ENCODE measurements at places on chromosomes 1 and 21.

DNA sequence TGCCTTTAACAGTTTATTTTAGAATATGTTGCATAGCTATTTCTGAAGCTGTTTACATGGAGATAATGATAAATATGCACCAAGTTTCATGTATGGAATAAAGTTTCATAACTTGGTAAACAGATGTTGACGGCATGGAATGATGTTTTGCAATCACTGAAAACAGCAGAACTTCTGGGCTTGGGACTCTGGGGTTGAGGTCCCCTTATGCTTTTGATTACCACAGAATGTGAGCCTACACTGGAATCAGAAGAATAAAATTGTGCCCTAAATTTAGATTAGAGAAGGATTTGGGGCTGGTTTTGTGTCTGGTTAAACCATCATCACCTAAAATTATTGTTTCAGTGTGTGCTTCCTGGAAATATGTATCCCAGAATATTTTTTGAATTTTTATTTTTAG is 11.1 kb downstream of the KRTAP24-1 start:
- no peak for DNase-seq

- no peak for DNase-seq
These were observed 496.6 kb downstream of the DPYD start for GRCh38 chr1:97424209-97424608.

DNA sequence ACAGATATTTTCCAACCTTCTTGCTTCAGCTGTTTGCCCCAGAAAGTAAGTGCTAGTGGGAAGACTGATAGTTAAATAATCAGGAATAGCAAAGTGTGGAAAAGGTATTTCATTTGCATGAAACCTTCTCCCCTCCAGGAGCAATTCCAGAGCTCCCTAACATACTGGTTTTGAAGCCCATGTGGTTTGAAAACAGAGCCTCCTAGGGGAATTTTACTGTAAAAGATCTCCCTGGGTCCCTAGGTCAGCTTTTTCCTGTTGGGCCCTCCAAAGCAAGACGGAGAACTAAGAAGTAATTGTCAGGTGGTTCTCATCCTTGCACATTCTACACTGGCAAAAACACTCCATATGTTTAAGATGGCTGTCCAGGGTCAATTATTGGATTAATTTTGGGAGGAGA is 218.7 kb upstream of the FOXD3 start:
- DNase-seq, result no peak

DNA sequence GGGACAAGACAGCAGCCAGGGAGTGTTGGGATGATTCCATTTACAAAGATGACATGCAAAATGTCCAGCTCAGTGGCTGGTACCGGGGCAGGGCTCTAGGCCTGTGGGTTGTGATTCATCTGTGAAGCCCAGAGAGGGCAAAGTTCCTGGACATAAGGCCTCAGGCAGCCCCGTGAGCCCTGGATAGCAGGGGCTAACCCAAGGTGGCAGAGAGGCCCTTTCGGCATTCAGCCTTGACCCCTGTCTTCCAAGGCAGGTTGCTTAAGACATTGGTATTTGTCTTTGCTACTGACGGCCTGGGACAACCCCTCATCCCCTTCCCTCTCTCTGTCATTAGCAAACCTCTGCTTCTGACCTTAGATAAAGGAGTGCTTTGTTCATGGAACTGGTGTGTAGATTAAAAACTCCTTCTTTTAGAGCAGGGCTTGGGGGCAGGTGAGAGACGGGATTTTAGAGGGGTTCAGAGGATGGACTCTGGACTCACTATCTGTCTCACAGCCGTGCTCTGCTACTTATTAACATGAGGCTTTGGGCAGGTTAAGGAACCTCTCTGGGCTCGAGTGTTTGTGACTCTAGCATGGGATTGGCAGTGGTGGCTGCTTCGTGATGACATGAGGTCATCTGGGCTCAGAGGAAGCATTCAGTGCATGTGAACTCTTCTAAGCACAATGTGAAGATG is 36.3 kb downstream of the TMEM51 start:
- no peak for DNase-seq

- DNase-seq, result no peak
These were observed 80.9 kb downstream of the RNF220 start for GRCh38 chr1:44485934-44486460.

GRCh38 chr21:34874684-34875513 is 174.2 kb downstream of the RUNX1 start:
- no peak for DNase-seq

- DNase-seq, result no peak
These were observed 4.5 kb upstream of the KLF17 start for GRCh38 chr1:44114098-44114497.

DNA sequence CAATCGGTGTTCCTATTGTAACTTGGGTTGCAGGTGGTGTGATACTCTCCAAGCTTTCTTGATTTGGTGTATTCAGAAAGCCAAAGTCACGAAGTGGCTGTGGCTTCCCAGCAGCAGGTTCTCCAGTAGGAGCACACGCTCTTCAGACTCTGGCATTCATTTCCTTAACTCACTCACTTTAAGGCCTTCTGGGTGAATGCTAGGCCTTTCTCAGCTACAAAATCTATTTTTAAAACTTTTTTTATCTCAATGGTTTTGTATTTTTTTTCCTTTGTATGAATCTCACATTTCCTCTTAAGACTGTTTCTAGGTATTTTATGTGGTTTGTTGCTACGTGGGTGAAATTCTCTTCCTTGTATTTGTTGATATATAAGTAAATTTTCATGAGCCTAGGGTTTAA is 22.9 kb upstream of the PKN2 start:
- no peak for DNase-seq

- DNase-seq, result no peak
These were observed 112.9 kb downstream of the PCNX2 start for GRCh38 chr1:233182587-233182986.

- DNase-seq, result no peak
These were observed 4.3 kb downstream of the PAQR7 start for GRCh38 chr1:25871086-25871703.

DNA sequence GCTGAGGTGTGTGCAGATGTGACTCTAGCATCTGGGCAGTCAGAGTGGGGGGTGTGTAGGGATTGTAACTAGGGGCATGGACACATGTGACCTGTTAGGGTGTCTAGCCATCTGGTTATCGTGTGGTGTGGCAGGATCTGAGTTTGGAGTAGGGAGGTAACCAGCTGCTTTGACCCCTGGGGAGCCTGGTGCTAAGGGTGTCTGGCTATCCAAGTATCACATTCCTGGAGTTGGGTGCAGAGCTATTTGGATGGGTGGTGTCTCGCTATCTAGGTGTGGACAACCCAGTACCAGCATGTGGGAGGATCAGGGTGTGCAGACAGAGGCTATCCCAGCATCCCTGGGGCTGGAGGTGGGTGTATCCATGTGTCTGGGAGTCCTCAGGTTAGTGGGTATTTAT is 4.7 kb downstream of the PTPRU start:
- no peak for DNase-seq

DNA sequence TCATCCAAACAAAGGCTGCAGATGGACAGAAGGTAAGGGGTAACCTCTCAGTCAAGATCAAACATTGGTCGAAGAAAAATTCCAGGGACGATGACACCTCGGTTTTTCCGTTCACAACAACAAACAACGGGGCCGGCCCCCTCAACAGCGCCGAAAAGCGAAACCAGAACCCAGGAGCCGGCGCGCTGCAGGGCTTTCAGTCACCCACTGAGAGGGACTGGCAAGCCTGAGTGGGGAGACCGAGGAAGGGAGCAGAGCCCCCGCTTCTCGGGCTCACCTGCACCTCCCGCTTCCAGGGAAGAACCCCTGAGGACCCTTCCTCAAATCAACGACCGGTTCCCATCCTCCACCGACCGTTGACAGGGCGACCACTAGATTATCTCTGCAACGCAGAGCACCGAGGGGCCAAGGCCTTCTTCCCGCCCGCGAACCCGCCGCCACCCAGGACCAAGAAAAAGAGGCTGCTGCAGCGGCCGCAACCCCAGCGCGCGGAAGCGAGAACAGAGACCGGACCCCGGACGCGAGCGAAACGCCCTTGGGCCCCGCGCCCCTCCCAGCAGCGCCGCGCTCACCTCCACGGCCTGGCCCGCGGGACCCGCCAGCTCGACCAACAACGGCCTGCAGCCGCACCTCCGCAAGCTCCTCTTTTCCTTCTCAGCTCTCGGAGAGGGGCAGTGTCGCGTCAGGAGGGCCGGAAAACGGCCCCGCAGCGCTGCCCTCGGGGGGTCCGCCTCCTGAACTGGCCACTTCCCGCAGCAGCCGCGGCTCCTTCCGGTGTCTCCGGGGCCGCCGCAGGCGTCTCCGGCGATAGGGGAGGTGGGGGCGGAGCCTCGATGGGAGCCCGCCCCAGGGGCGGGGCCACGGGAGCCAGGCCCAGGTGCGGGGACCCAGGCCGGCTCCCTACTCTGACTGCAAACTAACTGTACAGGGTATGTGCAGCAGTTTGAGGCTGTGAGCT is at the start of gene USP33:
Gene USP33 (minus strand): TSS at position 782 of the 958 bp plus-strand sequence. CDS start 18,155 bp downstream, outside the sequence.
- peak; percentile 89 for DNase-seq

GRCh38 chr1:215457213-215457612 is 109.9 kb upstream of the KCTD3 start:
- DNase-seq, result no peak

DNA sequence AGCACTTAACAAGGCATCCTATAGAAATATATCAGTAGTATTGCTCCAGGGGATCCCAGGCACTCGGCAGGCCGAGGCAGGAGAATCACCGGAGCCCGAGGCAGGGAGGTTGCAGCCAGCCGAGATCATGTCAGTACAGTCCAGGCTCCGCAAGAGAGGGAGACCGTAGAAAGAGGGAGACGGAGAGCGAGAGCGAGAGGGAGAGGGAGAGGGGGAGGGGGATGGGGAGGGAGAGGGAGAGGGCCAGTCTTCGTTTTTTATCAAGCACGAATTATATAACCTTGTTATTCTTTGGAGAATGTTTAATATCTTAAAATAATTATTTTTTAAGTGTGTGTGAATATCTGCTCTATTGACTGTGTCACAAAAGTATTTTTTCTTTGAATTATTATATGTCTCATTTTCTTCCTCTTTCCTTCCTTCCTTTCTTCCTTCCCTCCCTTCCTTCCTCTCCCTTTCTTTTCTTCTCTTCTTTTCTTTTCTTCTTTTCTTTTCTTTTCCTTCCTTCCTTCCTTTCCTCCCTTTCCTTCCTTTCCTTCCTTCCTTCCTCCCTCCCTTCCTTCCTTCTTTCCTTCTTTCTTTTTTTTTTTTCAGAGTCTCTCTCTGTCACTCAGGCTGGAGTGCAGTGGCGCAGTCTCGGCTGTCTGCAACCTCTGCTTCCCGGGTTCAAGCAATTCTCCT is 233.7 kb downstream of the SRGAP2C start:
- no peak for DNase-seq

GRCh38 chr1:206578978-206579374 is 33.3 kb downstream of the EIF2D start:
- no peak for DNase-seq

DNA sequence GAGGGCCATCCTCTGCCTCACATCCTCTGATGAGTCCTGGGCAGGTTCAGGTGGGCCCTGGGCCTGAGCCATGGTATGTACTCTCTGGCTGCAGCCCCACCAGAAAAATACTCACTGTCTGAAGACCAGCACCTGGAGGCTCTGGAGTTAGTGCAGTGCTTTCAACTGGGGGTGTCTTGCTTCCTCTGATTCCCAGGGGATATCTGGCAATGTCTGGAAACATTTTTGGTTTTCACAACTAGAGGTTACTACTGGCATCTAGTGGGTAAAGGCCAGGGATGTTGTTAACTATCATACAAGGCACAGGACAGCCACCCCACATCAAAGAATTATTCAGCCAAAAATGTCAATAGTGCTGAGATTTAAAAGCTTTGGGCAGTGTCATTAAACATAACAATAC is 152.7 kb downstream of the HIVEP3 start:
- DNase-seq, result no peak

DNA sequence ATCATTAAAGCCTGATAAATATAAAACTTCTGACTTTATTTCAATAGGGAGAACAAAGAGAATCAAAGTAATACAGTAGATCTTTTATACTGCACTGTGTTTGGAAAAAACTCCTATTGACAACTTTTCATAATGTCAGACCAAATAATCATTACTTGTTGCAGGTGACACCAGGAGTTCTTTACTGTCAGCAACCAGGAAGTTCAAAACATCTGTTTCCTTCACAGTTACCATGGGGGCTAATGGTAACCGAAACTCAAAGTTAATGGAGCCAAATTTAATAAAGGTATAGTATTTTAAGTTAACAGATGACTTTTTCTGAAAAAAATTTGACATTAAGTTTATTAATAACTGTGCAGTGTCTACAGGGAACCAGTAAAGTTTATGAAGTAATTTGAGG is 10.6 kb downstream of the EFCAB7 start:
- no peak for DNase-seq

GRCh38 chr1:232923739-232924386 is 26.5 kb upstream of the NTPCR start:
- peak; percentile 64 for DNase-seq

GRCh38 chr21:33642896-33643657 is 776 bp downstream of the ITSN1 start:
- DNase-seq, result peak; percentile 4

- DNase-seq, result no peak
These were observed 27.1 kb upstream of the KCNK2 start for GRCh38 chr1:215055281-215055935.

- DNase-seq, result no peak
These were observed 33.1 kb downstream of the SIPA1L2 start for GRCh38 chr1:232596666-232597303.

- DNase-seq, result peak; percentile 10
These were observed 117.7 kb downstream of the ERG start for GRCh38 chr21:38380481-38381137.

- DNase-seq, result no peak
These were observed 172.5 kb downstream of the CTH start for GRCh38 chr1:70583522-70583921.

DNA sequence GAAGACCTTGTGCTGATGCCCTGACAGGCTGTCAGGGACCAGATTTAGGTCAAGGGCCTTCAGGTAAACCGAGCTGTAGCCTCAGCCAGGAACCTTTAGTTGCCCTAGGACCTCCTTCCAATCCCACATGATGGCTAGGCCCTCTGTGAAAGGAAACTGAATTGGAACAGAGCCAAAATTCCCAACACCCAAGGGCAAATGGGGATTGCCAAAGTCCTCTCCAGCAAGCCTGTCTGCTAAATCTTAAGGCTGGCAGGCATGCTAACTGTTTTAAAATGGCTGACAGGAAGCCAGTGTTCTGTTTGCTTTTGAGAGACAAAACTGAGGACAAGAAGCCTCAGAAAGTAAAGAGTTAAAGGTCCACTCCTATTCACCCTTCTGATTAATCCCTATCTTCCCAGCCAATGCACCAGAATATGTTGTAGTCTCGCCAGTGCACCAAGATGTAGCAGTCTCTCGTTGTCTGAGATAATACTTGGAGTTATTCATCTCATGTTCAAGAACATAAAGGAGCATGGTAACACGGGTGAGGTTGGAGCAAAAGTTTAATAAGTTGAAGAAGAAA is 35.1 kb downstream of the MSTO1 start:
- no peak for DNase-seq

GRCh38 chr1:212606395-212607205 is 2.0 kb upstream of the ATF3 start:
- no peak for DNase-seq

DNA sequence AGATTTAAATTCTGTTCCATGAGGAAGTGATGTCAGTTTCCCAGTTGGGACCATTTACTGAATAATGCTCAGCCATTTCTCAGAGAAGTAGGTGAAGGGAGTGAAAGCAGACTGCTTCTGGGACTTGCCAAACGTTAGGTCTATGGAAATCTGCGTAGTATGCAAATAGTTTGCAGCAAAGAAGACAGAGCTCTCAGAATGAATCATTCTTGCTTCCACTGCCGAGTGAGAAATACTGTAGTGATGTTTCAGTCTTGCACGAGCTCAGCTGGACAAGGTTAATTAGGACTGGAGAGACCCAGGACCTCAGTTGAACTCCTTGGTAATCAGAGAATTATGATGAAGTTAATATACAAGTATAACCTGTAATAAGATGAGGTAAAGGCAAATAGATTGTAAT is 317.7 kb upstream of the DAB1 start:
- no peak for DNase-seq

All from activated CD4-positive, alpha-beta T cell treated with anti-CD3 and anti-CD28 coated beads, Interleukin-2, Interleukin-4, amounts not matched to agents 100 ng/mL and 50 ng/mL, durations not matched to agents 16 hours and 8 hours (primary cell).